NCI-H2029 treated with DMSO at 0.1 percent for 48 hours (cell line): ENCODE measurements at places on chromosomes 11 and 22.

DNA sequence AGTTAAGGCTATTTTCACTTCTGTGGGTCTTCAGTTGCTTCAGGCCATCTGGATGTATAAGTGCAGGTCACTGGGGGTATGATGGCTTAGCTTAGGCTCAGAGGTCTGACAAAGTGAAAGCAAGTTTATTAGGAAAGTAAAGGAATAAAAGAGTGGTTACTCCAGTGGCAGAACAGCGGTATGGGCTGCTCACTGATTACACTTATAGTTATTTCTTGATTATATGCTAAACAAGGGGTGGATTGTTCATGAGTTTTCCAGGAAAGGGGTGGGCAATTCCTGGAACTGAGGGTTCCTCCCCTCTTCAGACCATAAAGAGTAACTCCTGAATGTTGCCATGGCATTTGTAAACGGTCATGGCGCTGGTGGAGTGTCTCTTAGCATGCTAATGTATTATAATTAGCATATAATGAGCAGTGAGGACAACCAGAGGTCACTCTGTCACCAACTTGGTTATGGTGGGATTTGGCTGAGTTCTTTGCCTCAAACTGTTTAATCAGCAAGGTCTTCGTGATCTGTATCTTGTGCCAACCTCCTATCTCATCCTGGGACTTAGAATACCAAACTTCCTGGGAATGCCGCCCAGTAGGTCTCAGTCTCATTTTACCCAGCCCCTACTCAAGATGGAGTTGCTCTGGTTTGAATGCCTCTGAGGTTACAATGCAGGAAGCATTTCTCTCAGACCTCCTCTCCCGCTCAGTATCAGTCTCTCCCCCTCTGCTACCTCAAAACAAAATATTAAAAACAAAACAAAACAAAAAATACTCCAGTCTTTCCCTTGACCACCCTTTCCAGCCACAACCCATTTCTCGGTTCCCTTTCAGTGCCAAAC lies 106.6 kb upstream of the SLC22A12 start:
- DNase-seq, result no peak

GRCh38 chr22:24473284-24473683 lies 21.8 kb upstream of the UPB1 start:
- DNase-seq, result no peak

GRCh38 chr11:124944565-124944964 lies 8.7 kb upstream of the HEPACAM start:
- DNase-seq, result no peak

DNA sequence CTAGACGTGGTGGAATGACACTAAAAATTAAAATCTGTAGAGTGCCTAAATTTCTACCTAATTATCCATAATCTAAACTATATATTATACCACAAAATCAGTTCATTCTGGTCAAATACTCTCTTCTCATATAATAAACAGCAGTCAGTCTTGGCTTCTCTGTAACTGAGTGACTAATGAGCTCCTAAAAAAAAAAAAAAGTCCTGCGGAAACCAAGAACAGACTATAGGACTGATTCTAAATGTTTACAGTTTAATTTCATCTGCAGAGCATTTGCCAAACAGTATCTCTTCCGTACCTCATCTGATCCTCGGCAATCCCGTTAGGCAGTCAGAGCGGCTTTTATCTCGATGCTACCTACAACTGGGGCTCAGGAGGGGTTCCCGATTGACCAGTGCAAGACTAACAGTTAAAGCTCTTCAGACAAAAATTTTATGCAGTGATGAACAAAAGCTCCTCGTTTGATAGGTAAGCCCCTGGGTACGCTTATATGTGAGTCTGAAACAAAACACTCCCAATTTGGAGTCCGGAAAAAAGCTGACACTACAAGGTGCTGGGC lies 686 bp downstream of the KIF18A start:
- peak; percentile 43 for DNase-seq

DNA sequence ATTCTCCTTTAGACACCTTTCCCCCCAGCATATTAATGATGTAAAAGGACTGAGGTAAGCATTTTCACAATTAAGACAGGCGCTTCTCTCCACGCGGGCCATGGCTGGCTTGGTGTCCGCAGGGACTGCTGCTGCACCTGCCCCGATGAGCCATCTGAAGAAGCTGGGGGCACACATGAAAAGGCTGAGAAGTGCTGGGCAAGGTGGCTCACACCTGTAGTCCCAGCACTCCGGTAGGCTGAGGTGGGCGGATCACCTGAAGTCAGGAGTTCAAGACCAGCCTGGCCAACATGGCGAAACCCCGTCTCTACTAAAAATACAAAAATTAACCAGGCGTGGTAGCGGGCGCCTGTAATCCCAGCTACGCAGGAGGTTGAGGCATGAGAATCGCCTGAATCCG lies 21.3 kb downstream of the KRTAP5-6 start:
- DNase-seq, result no peak

- no peak for DNase-seq
These were observed 3.5 kb downstream of the OR2D2 start for GRCh38 chr11:6888830-6889229.

- no peak for DNase-seq
These were observed 31.1 kb upstream of the CD44 start for GRCh38 chr11:35107861-35108260.

DNA sequence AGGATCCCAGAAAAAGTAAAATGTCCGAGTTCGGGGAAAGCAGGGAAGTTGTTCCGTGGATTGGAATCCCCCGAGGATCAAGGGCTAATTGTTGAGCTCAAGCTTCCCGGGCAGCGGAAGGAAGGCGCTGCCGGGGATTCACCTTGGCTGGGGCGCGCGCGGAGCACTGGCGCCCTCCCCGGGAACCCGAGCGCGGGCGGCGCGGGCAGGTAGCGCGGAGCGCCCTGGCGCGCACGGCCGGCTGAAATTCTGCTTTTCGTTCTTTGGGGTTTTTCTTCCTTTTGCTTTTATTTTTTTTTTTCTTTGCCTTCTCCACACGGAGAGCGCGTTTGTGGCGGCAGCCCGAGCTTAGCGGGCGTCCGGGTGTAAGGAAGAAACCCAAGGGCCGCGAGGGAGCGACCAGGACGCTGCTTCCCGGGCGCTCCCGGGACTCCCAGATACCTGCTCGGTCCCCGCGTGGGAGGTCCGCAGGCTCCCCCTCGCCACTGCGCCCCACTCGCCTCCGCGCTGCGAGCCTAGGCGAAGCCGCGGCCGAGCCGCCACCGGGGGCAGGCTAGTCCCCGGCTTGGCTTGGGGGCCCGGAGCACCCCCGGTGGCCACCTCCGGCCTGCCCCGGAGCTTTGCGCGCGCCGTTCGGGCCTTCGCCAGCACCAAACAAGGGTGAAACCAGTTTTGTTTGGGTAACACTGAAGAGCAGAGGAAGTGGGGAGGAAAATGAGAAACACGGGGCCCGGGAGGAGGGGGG lies 4.8 kb upstream of the IGF2 start:
- DNase-seq, result no peak

GRCh38 chr11:130886704-130887103 lies 29.6 kb downstream of the SNX19 start:
- no peak for DNase-seq
